Endothelial cell (in vitro differentiated cells): ENCODE measurements at places on chromosomes 5 and 9.

DNA sequence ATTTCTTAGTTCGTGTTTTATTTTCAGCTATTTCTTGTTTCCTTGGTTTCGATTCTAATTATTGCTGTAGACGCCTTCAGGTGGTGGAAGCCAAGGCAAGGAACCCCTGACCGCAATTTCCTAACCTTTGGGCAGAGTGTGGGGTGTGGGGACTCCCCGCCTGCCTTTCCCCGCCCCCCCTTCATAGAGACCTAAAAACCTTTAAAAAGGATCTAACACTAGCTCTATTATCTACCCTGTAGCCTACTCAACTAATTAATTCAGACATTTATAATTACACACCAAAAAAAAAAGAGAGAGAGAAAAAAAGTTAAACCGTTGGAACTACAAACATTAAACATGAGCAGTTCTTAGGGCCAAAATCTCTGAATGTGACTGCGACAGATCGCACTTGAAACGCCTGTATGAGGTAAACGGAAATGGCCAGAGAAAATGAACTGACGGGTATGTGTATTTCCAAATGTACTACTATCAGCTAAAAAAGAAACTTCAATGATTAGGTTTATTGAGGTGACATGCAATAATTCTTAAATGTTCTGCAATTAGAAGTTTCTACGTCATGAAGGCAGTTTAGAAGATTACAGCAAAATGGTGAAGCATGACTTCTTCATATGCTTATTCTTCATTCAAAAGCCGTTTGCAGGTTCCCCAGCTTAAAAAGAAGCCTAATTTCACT is 19.0 kb upstream of the FER start:
- DNase-seq = peak; percentile 9

- no peak for DNase-seq
These were observed 490.2 kb upstream of the DAP start for GRCh38 chr5:11251247-11251646.

DNA sequence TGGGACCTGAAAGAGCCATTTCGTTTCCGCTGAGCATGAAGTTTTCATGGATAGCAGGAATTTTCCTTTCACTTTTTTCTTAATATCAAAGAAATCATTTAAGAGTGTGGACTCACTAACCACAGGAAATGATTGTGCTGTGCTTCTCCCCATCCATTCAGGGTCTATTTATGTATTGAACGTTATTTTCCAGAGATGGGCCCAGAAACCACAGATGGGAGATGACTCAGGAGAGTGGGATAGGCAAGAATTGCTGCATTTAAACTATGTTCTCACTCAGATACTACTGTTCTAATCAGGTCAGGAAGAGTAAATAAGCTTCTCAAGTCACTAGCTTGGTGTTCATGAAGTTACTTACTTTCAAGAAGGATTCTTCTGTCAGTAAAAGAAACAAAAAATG is 763.8 kb downstream of the DTWD2 start:
- DNase-seq = no peak

- DNase-seq = peak; percentile 42
These were observed 51.0 kb upstream of the MPDZ start for GRCh38 chr9:13330396-13331004.

GRCh38 chr5:608429-609370 is 3.4 kb upstream of the CEP72 start:
- DNase-seq = no peak

DNA sequence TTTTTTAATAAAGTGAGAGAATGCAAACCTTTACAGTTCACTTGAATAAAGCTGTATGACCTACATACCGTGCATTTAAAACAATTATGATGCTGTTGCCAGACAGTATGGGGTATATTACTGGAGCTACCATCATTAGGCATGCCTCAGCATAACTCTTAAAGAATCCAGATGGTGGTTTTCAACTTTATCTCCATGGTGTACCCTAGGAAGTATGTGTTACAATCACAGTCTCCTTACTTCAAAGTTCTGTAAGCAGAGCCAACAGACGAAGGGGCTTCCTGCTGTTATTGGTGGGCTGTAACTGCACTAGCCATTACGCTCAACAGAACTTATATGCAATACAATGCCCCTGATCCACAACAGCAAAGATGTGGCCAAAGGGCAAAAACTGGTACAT is 803.3 kb downstream of the DTWD2 start:
- no peak for DNase-seq

- no peak for DNase-seq
These were observed 76.5 kb upstream of the OLFM1 start for GRCh38 chr9:135010921-135011320.

GRCh38 chr9:132881826-132882225 is 3.1 kb downstream of the SPACA9 start:
- no peak for DNase-seq

- DNase-seq = no peak
These were observed 40.2 kb downstream of the NAIF1 start for GRCh38 chr9:128026773-128027541.

GRCh38 chr9:21357479-21358460 is 7.1 kb upstream of the IFNA6 start:
- DNase-seq = no peak

GRCh38 chr5:33736510-33736909 is 155.3 kb downstream of the ADAMTS12 start:
- no peak for DNase-seq

DNA sequence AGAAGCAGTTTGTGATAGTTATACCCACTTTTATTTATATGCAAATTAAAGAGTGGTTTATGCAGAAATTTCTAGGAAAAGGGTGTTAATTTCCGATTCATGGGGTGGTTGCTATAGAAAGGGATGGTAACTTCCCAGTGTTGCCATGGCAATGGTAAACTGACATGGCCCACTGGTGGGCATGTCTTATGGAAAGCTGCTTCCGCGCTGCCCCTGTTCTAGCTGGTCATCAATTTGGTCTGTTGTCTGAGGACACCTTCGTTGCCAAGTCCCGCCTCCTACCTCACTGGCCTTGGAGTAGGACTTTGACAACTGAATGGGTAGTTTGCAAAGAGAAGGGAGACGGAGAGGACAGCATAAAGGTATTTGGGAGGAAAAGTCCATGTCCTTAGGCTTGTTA is 74.0 kb upstream of the SMIM23 start:
- no peak for DNase-seq

GRCh38 chr5:14266686-14267085 is 123.5 kb downstream of the TRIO start:
- no peak for DNase-seq

- no peak for DNase-seq
These were observed 52.2 kb downstream of the ABHD17B start for GRCh38 chr9:71858812-71859211.

GRCh38 chr9:94478755-94479730 is 75.8 kb upstream of the PCAT7 start:
- no peak for DNase-seq

- DNase-seq = no peak
These were observed 203.2 kb downstream of the GAPVD1 start for GRCh38 chr9:125464591-125465385.

DNA sequence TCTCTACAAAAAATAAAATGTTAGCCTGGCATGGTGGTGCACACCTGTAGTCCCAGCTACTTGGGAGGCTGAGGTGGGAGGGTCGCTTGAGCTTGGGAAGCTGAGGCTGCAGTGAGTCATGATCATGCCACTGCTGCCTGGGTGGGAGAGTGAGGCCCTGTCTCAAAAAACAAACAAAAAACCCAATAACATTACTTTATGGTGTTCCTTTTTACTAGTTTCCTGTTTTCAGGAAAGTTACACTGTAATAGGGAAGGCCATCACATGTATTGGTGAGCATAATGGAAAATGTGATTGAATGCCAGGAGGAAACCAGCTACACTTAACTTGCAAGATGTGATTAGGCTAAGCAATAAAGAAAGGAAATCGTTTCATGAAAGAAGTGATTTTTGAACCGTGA is 42.7 kb downstream of the SV2C start:
- no peak for DNase-seq

DNA sequence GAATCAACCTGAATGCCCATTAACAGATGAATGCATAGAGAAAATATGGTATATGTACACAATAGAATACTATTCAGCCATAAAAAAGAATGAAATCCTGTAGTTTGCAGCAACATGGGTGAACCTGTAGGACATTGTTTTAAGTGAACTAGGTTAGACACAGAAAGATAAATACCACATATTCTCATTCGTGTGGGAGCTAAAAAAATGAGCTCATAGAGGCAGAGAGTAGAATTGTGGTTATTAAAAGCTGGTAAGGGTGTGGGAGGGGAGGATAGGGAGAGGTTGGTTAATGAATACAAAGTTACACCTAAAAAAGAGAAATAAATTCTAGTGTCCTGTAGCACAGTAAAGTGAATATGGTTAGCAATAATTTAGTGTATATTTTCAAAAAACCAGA is 23.5 kb downstream of the PTTG1 start:
- no peak for DNase-seq

DNA sequence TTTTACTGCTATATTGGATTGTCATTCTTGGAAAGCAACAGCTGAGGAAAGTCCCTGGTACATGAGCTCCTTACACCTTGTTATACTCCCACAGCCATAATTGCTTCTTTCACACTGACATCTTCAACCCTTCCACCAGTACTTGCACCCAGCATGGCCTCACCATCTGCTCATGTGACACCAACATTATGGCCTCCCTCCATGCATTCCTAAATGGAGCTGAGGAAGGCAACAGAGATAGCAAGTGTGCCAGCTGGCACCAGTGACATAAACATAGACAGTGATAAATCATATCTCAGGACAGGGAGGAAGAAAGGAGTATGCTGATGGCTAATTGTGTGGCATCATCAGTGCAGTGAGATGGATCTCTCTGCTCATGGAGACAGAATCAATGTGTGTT is 119.5 kb downstream of the BAAT start:
- no peak for DNase-seq

DNA sequence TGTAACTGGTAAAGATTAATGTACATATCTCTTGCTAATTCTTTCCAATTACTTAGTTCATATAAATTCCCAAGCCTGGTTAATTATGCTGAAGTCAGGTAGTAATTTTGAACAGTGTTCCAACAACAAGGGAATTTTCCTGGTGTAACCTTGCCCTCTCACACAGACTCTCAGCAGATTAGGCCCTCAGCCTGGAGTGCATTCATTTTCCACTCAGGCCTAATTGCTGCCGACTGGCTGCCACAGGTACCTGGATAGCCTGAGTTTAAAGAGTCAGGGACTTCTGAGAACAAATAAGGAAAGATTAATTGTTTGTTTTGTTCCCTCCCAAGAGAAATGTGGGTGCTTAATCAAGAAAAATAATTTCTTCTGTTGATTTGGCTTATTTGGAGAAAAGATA is 71.4 kb downstream of the PPIC start:
- no peak for DNase-seq

DNA sequence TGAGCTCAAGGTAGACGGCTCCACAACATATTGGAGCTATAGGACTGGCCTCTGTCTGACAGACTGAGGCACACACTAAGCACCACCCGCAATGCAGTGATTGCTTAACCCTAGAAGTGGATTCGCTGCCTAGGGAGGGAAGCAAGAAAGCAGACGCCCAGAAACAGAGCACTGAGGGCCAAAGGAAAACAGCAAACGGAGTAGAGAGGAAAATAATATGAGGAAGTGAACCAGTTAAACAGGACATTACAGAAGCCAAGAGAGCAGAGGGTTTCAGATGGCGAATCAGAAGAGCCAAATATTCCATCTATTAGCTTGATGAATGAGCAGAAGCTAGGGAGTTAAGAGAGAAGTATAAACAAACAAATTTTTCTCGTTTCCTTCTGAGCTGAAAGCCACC is 139.2 kb upstream of the LHFPL2 start:
- DNase-seq = no peak

DNA sequence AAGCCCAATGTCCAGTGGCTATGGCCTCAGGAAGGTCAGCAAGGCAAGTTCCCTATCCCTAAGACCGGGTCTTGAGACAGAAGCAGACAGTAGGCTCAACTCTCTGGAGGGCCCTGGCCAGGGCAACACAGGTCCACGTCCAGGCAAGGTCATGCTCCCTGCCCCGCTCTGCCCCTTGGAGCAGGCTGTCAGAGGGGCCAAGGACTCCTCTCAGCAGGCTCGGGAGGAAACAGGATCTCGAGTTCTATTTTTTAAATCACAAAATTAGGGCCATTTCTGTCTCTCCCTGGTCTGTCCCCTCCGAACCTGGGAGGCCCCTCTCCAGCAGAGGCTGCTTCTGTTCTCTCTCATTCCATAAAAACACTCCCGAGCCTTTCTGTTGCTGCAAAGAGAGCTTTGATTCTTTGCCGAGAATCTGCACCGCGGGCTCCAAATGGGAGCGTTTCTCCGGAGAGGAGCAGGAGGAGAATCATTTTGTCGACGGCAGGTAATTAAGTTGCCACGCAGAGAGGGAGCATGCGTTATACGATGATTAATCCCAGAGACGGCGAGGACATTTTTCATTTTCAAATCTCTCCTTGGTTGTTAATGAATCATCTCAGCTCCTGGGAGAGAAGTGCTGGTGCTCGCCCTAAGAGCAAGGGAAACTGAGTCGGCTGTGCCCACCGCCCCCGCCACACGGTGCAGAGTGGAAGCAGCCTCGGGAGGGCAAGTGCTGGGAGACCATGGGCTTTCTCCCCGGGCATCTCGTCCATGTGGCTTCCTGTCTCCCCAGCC is 24.5 kb upstream of the FCN1 start:
- DNase-seq = no peak

DNA sequence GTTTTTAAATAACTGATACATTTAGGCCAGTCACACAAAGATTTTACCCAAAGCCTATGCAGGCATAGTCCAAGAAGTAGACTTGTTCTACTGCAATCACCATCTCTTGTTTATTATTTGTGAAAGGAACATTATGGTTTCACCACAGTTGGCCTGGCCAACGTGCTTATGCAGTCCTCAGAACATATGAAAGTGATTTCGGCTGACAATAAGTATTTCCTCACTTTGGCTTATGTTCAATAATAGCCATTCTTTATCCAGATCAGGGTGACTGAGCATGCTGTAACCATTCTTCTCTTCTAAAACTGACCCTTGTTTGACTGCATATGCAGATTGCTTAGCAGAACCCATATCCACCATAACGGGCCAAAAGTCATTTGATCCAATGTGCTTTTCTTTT is 76.6 kb upstream of the CCDC152 start:
- DNase-seq = no peak

DNA sequence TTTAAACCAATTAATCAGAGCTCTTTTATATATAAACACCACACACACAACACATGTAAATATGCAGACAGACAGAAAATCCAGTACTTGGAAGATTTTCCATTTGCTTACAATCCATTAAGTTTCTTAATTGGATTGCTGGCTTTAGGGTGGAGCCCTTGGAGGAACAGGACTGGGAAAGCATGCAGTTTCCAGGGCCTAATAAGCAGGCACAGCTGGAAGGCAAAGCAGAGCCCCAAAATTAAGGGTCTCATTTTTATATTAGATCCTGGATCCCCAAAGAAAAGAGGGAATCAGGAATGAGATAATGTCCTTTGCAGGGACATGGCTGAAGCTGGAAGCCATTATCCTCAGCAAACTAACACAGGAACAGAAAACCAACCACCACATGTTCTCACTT is 13.1 kb upstream of the SMC2 start:
- no peak for DNase-seq

- no peak for DNase-seq
These were observed 32.1 kb downstream of the VCAN start for GRCh38 chr5:83503662-83504061.
